ENCODE measurements at places on chromosomes 4 and X. TPM values are rescaled to one million over a fixed set of nuclear protein-coding genes. Genes with fewer than 3 reads are reported as not detected.

DNA sequence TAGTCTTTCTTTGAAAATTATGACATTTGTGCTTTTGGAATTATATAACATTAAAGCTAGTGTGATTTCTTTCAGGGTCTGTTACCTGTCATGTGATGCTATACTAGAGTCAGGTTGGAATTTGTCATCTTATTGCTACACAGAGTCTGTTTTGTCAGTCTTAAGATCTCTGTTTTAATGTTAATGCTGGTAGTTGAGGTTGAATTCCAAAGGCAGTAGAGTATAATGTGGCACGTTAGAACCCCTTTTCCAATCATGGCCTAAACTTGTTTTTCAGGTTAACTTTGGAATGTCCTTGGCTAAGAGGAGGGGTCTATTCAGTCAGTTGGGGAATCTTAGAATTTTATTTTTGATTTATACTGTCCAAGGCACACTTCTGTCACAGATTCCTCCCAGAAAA lies 258.5 kb downstream of the PABPC4L start:
- DNase-seq, result no peak

OTOP1 gene
- total RNA-seq, result not detected

EXOC1L gene
- not detected for total RNA-seq

DNA sequence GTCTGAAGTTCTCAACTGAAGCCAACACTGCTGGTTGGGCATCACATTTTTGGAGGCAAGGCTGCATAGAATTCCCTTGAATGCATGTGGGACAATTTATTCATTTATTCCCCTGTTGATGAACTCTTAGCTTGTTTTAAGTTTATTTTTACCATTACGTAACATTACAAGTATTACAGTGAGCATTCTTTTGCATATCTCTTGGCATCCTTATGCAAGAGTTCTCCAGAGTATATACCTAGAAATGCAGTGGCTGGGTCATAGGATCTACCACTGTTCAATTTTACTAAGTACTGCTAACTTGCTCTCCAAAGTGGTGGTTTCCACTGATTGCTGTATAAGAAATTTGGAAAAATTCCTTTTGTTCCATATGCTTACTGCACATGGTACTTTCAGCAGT lies 66.5 kb downstream of the UCHL1 start:
- no peak for DNase-seq

- no peak for DNase-seq
Observed at GRCh38 chr4:121765368-121765705, 373 bp upstream of the SMIM43 start.

GRCh38 chrX:24760363-24761000 lies 66.8 kb downstream of the POLA1 start:
- DNase-seq, result no peak

DNA sequence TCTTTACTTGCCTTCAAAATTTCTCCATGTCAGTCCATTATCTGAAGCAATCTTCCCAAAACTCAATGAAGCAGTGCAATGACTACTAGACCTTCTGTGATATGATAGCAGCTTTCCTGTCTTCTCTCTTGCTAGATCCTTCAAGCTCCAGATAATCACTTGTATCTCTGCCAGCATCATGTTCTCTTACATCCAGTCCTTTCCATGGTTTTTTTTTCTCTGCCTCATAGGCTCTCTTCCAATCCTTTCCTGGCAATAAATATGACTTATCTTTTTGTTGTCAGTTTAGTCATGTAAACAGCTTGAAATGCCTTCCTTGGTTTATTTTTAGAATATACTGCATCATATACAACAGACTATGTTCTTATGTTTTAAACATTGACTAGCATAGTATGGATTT lies 193.5 kb downstream of the CFAP299 start:
- DNase-seq, result no peak

- peak; percentile 66 for DNase-seq
Observed at GRCh38 chr4:48944756-48945241, 38.2 kb upstream of the OCIAD2 start.

HTN3 gene
- total RNA-seq, result not detected

DNA sequence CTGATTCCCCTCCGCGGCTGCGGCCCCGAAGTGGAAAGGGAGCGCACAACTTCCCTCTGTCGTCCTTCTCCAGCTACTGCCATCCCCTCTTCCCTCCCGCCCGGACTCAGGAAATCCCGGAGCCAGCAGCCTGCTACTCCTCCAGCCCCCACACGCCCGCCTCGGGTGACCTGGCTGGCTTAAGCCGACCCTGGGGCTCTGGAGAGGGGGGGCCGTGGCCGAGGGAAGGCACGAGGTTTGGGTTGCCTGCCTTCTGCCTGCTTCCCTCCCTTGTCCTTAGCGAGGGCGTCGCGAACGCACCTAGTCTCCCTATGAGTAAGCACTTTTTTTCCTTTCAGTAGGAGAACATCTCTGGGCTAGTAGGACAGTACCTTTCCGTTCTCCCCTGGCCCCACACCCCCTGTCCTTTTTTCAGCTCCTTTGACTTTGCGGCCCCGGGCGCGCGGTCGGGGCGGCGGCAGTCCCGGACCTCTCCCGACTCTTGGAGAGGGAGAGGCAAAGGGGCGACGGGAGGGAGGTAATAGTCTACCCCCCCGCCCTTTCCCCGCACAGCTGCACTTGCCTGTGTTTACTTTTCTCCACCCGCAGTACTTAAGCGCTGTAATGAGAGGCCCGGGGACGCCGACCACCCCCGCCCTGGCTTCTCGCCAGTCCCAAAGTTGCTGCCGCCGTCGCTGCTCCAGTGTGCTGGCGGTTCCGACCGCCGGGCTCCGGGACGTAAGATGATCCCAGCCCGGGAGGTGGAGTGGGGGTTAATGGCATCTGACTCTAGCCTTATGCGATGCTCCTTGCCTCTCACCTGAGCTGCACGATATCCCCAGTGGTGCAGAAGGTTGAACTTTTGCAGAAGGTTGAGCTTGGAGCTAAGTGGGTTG lies 868 bp downstream of the PLS3 start:
- peak; percentile 51 for DNase-seq

DNA sequence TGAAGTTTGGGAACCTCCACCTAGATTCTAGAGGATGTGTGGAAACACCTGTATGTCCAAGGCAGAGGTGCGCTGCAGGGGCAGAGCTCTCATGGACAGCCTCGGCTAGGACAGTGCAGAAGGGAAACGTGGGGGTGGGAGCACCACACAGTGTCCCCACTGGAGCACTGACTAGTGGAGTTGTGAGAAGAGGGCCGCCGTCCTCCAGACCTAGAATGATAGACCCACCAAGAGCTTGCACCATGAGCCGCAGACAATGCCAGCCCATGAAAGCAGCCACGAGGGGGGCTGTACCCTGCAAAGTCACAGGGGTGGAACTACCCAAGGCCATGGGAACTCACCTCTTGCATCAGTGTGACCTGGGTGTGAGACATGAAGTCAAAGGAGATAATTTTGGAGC lies 274.5 kb upstream of the FMR1 start:
- peak; percentile 15 for DNase-seq

GRCh38 chr4:175884048-175884447 lies 72.0 kb upstream of the GPM6A start:
- DNase-seq, result no peak

USP51 gene
- 0.80 TPM for total RNA-seq

TMSB15C gene
- total RNA-seq, result 0.87 TPM

GRCh38 chrX:115112411-115112810 lies 76.8 kb upstream of the RBMXL3 start:
- DNase-seq, result no peak

GRCh38 chr4:144206711-144207110 lies 66.2 kb upstream of the GYPA start:
- no peak for DNase-seq

DNA sequence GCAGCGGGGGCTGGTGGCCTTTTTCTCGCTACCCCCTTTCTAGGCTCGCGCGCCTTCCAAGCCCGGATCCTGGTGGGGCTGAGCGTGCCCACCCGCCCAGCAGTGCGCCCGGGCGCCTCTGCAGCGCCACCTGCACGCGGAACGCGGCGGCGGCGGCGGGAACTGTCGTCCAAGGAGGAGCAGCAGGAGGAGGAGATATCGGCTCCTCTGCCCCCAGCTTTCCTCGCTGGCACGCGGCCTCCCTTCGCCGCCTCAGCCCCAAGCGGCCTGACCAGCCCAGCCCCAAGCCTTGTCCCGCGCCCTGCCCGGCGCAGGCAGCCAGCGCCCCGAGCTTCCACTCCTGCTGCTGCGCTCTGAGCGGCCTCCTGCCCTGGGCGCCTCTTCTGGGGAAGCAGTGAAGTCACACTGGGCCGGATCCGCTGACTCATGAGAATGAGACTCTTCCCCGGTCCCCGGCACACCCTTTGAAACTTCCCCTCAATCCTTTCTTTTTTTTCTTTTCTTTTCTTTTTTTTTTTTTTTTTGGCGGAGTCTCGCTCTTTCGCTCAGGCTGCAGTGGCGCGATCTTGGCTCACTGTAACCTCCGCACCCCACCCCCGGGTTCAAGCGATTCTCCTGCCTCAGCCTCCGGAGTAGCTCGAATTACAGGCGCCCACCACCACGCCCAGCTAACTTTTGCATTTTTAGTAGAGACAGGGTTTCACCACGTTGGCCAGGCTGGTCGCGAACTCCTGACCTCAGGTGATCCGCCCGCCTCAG lies 10.6 kb upstream of the ELF4 start:
- DNase-seq, result peak; percentile 82

DNA sequence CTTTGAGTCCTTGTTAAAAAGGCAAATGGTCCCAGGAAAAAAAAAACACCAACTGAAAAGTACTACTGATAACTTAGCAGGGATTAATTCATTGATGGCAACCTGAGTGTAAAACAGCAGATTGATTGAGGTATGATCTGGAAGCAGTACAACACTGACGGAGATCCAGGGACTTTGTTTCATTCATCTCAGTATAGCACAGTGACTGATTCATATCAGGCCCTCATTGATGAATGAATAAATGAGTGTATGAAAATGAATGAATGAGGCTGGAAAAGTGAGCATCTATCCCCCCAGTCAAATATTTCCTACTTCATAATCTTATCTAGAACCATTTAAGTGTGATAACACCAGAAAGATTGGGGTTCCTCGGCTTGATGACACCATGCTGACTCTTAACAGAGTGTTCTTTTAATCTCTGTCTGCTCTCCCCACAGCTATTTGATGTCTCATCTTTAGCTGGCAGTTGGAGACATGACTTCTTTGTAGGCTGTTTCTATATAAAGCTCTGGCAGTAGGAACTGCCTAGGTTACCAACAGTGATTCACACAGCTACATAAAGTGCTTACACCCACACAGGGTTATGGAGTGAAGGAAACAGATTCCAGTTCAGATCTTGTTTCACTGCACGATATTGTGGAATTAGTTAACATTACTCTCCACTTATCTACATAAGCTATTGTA lies 18.6 kb upstream of the RNF128 start:
- no peak for DNase-seq

SULT1E1 gene
- total RNA-seq, result not detected

GRCh38 chrX:8749697-8750096 lies 17.8 kb upstream of the ANOS1 start:
- DNase-seq, result no peak

SMAD1 gene
- total RNA-seq, result 47.4 TPM

MAOA gene
- 401 TPM for total RNA-seq

FAM241A gene
- 1.8 TPM for total RNA-seq

- DNase-seq, result no peak
Observed at GRCh38 chrX:39427906-39428305, 626.6 kb downstream of the MID1IP1 start.

DNA sequence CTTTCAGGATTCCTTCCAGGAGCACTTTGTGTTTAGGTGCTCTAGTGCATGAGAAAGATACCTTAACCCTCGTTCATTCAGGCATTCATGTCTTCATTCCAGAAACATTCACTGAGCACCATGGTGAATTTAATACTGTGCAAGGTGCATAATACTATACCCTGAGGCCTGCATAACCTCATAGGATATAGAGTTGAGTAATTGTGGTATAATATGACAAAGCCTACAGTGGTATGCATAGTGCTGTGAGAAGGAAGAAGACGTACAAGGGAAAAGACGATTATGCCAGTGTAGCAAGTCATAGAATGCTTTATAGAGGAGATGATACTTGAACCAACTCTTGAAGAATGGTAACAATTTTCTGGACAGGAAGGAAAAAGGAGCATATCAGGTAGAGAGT lies 34.3 kb downstream of the MTM1 start:
- no peak for DNase-seq

GRCh38 chrX:119488749-119489148 lies 20.5 kb downstream of the SLC25A5 start:
- peak; percentile 85 for DNase-seq

C1QTNF7 gene
- 1.3 TPM for total RNA-seq

GRCh38 chr4:107351196-107351595 lies 315.1 kb upstream of the DKK2 start:
- DNase-seq, result no peak

- no peak for DNase-seq
Observed at GRCh38 chrX:46456125-46456922, 88.9 kb downstream of the ZNF674 start.

GRCh38 chr4:86247320-86247719 lies 112.5 kb downstream of the MAPK10 start:
- DNase-seq, result no peak

Data from mucosa of descending colon (tissue), 3 donors.